ENCODE measurements at places on chromosomes 11 and 22. TPM values are rescaled to one million over a fixed set of nuclear protein-coding genes. Genes with fewer than 3 reads are reported as not detected.

ELMOD1 gene
- 16.9 TPM for total RNA-seq

POLR3H gene
- total RNA-seq: 14.7 TPM

UPB1 gene
- not detected for total RNA-seq

LRRC56 gene
- total RNA-seq: 0.08 TPM

CCDC157 gene
- 1.2 TPM for total RNA-seq

GLYATL1 gene
- not detected for total RNA-seq

C1QTNF5 gene
- 0.85 TPM for total RNA-seq

ZNRF3 gene
- total RNA-seq: 9.1 TPM

NRIP3 gene
- total RNA-seq: 10.1 TPM

SLC16A8 gene
- 1.1 TPM for total RNA-seq

DNA sequence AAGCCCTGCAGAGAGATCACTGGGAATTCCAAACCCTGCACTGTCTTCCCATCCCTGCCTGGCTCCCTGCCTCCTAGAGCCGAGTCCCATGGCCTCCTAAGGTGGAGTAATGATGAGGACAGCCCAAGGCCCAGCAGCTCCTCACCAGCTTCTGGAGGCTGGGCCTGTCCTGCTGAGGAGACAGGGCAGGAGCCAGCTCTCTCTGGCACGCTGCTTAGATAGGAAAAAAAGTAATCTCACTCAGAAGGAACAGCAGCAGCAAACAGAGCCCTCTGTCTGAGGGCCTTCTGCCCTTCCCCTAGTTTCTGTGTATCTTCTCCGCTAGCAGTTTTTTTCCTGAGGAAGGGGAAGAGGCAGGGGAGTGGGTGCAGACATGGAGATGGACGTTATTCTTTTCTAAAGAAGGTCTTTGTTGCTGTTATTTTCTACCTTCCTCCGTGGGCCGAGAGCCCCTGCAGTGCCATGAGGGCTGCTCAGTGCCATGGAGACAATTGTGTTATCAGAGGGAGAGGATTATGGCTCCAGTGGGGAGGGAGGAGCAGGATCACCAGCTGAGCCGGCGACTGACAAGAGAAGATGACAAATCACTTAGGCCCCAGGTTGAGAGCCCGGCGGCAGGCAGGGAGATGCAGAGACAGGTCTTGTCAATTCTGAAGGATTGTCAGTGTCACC lies 315.3 kb downstream of the BUD13 start:
- DNase-seq: no peak

DNA sequence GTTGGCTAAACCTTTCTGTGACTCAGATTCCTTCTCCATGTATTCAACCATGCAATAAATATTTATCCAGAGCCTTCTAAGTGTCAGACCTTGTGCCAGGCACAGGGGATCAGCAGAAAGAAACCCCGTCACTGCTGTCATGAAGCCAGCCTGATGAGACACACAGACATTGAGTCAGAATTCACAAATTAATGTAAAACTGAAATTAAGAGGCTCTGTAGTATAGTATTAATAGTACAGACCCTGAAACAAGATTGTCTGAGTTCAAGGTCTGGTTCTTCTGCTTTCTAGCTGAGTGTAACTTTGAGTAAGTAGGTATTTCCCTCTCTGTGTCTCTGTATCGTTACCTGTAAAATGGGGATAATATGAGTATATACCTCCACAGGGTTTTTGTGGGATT lies 46.9 kb downstream of the ME3 start:
- DNase-seq: no peak

DNA sequence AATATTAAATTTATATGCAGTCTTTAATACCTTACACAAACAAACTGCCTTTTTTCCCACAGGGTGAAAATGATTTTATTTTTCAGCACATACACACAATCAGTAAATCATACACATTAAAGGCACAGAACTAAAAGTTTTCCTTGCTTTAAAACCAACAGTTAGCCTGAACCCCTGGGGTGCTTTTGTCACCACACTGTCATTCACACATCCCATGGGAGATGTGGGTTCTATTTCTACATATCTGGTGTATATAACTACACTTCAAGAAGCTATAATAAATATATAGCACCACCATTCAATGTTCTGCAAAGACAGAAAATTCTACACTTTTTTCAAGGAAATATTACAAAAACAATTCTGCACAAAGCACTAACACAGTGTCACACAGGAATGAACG lies 197.0 kb downstream of the GUCY1A2 start:
- DNase-seq: no peak

GRCh38 chr11:16791191-16791961 lies 52.9 kb downstream of the C11orf58 start:
- peak; percentile 53 for DNase-seq

DNA sequence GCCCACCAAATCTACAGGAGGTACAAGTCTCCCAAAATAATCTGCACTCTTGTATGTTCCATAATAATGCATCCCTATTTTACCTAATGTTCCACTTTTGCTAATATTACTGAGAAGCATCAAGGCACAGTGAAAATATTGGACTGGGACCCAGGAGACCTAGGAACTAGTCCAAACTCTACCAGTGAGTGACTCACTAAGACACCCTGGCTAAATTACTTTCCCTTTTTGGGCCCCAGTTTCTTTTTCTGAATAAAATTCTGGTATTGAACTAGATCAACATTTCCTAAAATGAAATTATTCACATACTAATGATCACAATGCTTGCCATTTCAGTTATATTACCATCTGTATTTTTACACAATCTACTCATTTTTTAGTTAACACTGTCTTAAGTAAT lies 19.6 kb downstream of the THAP12 start:
- no peak for DNase-seq

- DNase-seq: peak; percentile 77
Measured at GRCh38 chr11:124763156-124763947, 1.3 kb upstream of the ESAM start.

DNA sequence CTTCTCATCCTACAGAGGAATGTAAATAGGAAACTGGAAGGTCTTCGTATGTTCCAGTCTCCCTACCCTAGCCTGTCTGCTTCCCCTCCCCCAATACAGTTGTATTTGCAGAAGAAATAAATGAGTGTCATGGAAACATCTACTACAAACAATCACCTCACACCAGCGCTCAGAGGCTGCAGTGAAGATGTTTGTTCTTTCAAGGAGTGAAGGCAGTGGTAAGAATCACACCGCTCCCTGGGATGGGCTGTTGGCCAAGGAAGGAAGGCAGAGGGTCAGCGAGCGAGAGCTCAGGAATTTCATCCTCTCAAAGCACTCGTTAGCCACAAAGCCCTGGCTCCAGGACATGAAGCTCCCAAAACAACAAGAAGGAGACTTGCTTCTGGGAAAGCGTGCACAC lies 1.1 kb upstream of the IGSF9B start:
- DNase-seq: no peak

DNA sequence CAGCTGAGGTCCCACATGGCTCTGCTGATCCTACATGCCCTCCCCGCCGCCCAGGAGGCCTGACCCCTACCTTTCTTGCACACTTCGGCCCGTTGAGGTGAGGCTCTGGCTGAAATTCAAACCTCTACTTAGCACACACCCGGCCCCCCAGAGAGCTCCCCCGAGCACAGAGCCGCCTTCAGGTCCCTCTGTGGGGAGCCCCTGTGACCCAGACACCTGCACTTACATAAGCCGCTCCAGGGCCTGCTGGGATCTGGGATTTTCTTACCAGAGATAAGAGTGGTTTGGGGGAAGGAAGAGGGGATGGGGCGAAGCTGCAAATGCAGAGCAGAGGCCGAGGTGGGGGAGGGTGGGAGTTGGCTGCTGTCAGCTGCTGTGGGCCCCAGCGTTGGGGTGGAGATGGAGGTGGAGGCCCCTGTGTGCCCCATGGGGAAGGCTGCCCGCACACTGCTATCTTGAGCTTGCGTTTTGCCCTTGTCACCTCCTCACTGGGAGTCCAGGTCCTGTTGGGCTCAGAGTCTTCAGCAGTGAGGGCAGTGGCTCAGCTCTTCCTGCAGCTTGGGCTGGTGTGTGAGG lies 30.6 kb downstream of the CAPN1 start:
- no peak for DNase-seq

DNA sequence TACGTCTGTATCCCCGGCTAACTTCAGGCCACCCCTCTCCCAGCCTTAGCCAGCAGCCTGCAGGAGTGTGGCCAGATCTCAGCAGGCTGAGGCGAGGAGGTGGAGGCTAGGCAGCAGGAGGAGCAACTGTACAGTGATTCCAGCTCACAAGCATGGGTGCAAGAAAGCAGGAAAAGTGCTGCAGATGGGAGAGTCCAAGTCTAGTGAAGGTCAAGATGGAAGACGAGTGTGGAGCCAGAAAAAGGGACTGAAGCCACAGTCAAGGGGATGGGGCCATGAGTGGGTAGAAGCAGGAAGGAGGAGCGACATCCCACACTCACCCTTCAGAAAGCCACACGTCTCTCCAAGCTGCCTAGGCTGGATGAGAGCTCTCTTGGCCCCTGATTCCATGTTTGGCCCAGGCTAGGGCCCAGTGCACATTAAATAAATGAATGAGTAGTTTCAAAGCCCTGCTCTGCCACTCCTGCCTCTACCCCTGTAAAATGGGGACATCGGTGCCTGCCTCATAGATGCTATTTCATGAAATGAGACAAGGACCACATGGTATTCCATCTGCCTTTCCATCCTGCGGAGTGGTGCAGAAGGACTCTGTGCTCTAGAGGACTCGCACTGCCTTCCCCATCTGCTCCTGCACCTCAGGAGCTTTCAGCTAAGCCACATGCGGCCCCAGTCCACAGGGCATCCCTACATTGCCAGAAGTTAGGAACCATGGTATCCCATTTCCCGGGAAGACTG lies 2.9 kb downstream of the YDJC start:
- DNase-seq: no peak

DNA sequence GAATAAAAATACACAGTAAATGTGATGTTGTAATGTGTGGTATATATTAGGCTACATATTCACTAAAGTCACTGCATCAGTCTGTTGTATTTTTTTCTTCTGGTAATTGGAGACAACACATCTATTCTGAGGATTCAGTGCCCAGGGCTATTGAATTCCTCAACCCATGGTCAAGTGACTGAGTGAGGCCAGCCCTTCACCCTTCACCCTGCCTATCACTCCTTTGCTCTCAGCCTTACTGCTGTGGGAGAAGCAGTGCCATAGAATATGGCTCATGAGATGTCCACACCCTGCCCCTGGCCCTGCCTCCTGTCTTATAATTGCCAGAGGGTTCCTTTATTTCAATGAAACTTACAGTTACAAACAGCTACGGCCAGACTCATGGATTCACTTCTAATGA lies 295.6 kb downstream of the NTM start:
- no peak for DNase-seq

- no peak for DNase-seq
Measured at GRCh38 chr11:68687986-68688385, 3.6 kb downstream of the GAL start.

- peak; percentile 100 for DNase-seq
Measured at GRCh38 chr22:41589391-41590241, at the start of gene PMM1. PMM1 (minus strand) TSS chr22:41589840; CDS start chr22:41589805, 35 bp downstream.

DNA sequence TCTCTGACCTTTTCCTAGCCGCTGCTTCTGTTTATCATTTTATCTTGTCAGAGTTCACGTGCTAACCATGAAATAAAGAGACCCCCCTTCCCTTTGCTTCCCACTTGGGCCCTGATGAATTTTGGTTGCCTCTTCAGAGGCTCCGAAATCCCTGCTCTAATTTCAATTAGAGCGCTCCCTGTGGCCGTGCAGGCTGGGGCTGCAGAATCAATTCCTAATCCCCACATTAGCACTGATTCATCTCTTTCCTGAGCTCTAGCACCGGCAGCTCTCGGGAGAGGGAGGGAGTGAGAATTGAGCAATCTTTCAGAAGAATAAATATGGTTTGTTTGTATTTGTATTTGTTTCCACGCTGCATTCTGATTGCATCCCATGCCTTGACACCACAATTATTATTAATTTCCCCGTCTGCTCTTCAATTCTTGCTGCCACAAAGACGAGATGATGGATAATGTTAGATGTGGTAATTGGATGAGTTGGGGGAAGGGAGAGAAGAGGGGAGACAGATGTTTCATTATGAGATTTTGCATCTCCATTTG lies 76.9 kb downstream of the NTM start:
- DNase-seq: no peak

- no peak for DNase-seq
Measured at GRCh38 chr22:17241576-17242330, 22.5 kb upstream of the ADA2 start.

Measured in SJCRH30 (cell line).